Cardiac fibroblast (primary cell): ENCODE measurements at places on chromosomes 12 and 14.

GRCh38 chr12:848173-848865 is 95.9 kb downstream of the WNK1 start:
- DNase-seq = peak; percentile 72

DNA sequence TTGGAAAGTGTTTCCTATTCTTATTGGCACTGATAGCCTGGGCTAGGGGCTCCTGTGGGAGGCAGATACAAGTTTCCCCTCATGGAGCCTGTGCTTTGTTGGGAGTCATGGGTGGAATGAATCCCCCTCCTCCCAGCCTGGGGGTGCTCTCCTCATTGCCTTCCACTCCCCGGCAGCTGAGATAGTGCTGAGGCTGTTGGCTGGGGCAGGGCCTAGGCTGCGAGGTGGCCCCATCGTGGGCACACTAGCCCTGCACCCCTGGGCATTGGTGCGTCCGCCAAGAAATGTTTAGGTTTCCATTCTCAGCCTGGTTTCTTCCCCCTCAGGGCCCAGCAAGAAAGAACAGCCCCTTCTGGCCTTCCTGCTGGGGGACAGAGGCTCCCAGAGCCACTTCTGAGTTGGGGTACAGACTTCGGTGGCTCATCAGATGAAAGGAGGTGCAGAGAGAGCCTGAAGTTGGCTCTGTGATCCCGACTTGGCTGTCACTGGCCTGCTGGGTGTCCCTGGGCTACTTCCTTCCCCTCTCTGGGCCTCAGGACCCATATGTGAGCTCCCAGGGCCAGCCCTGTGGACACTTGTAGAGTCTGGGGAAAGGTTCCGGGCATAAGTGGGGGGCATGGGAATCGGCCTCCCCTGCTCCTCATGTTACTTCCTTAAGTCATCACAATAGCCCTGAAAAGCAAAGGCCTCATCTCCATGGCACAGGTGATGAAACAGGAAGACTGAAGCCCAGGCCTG is 2.7 kb upstream of the ARL6IP4 start:
- DNase-seq = no peak

DNA sequence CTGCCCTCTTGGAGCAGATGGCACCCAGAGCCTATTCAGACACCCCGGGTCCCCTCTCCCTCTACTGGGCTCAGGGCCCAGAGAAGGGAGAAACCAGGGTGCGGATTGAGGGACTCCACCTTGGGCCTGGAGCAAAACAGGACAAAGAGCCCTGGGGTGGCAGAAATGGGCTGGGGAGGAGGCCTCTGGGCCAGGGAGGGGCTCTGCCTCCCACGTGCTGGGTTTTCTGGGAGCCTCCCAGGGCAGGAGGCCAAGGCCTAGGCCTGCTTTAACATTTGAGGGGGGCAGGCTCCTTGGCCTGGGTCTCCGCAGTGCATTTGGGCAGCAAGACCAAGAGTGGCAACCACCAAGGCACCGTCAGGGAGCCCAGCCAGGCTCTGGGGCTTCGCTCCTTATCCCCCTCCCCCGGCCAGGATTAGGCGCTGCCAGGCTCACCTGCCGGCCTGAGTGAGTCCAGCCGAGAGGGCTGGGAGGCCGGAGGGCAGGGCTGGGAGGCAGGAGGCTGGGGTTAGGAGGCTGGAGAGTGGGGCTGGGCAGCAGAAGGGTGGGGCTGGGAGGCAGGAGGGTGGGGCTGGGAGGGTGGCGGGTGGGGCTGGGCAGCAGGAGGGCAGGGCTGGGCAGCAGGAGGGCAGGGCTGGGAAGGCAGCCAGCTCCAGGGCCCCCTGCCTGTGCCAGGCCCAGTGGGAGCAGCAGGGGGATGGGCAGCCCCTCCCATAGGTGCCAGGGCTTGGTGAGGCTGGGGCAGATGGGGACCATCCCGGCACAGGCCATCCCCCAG is 101.8 kb upstream of the EIF5 start:
- DNase-seq = no peak

DNA sequence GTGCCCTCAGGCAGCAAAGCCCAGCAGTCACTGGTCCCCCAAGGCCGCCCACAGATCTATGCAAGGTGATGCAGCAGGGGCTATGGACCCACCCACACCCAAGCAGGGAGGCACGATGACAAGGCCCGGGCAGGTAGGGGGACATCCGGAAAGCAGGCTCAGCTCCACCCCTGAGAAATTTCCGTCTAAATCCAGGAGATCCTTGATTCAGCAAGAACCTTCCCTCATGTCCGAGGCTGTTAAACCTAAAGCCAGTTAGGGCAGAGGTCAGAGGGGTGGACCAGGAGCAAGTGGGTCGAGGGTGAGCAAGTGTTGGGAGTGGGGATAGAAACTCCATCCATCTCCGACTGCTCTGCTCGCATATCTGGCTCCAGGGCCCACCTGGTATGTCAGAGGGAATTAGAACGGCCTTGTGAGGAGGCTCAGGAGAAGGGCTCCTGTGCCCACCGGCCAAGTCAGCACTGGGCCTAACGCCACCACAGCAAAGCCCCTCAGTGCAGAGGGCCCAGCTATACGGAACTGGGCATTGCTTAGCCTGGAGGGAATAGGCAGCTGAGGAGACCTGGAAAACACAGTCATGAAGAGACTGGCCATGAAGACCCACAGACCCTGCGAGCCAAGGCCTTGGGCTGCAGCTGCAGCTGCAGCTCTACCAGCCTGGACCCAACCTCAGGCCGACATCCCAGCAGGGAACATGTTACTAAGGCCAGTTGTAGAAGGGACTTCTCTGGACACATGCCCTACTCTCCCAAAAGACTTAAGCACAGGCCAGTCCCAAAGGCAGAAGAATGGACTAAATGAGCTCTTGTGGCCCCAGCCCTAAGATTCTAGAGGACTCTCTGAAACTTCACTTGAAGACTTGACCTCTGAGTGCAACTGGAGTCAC is 34.3 kb downstream of the DAD1 start:
- no peak for DNase-seq

GRCh38 chr12:104143002-104143401 is 5.0 kb upstream of the NFYB start:
- no peak for DNase-seq

GRCh38 chr12:100123316-100124095 is 19.2 kb downstream of the BLTP3B start:
- DNase-seq = no peak

DNA sequence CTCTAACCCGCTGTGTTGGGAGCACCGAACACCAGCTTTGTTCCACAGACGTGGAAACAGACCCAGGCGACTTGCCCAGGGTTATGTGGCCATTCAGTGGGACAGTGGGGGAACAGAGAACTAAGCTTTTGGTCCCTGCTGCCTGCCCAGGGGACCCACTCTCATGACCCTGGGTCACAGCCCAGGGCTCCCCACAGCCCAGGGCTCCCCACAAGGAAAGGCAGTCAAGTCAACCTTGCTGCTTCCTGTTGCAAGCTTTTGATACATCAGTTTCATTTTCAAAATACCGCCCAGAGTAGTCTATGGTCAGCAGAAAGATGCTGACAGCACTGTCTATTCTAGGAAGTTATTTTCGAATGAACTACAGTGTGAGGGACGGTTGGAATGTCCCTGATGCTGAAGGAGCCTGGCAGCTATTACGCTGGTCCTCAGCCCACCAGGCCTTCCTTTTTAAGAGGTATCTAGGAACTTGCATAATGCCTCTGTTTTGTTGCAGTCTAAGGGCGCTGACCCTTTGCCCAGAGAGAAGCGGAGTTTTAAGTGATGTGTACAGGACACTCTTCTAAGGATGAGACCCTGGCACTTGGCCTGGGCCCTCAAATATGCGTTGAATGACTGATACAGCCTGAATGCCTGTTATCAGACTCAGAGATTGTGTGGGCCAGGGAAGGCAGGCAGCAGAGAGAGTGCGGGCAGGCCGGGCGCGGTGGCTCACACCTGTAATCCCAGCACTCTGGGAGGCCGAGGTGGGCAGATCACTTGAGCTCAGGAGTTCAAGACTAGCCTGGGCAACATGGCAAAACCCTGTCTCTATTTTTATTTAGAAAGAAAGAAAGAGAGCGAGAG is 12.6 kb upstream of the TTC7B start:
- no peak for DNase-seq

GRCh38 chr12:113697651-113698509 is 226.2 kb upstream of the LHX5 start:
- DNase-seq = no peak

DNA sequence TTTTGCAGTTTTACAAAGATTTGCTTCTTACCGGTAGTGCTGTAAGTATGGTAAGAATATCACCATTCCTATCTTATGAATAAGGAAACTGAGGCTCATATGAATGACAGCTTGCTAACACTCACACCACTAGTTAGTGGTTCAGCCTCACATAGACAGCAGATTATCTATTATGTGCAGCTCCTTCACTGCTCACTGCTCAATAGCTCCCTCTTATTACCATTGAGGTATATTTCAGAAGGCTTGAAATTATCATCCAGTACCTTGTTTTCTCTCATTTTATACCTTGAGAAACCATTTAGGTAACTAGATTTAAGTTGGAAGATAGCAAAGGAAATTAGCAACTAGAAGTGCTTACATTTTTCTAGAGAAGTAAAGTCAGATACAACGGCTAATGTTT is 15.5 kb downstream of the RIC8B start:
- DNase-seq = no peak

- peak; percentile 83 for DNase-seq
These were observed 1.5 kb downstream of the AQP6 start for GRCh38 chr12:49974231-49974675.

DNA sequence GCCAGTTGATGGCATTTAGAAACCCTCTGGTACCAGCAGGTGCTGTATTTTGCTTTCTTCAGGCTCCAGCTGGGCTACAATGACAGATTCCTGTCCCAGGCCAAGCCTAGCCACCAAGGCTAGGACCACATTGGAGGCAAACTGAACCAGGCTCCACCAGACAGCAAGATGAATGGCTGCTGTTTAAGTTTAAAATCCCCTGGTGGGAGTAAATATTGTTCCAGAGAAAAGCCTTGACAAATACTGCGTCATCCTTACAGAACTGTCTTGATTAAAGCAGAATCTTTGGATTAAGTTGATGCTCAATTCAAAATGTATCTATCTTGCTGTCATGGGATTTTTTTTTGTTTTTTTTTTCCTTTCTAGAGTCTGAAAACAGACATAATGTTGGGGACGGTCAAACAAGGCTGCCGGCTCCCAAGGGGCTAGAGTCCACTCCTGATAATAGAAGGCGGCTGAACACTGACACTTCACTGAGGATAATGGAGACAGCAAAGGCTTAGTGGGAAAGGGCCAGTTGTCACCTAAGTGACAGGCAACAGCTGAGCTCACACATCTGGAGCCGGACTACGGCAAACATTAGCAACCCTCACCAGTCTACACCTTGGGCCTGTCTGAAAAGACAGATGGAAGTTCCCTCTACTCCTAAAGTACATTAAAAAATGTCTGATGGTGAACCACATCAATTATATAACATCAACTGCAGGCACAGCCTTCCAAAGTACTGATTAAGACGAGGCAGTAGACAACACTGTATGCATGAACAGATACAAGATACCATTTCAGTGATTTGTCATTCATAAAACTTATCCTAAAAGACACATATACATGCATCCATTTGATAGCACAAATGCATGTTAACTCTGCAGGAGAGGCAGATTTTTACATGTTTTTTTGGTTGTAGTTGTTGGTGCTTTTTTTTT is 1.7 kb downstream of the PRICKLE1 start:
- no peak for DNase-seq

- DNase-seq = no peak
These were observed 9.4 kb downstream of the PLD4 start for GRCh38 chr14:104933746-104934733.

GRCh38 chr12:75814851-75815754 is 216.5 kb downstream of the PHLDA1 start:
- DNase-seq = peak; percentile 98

DNA sequence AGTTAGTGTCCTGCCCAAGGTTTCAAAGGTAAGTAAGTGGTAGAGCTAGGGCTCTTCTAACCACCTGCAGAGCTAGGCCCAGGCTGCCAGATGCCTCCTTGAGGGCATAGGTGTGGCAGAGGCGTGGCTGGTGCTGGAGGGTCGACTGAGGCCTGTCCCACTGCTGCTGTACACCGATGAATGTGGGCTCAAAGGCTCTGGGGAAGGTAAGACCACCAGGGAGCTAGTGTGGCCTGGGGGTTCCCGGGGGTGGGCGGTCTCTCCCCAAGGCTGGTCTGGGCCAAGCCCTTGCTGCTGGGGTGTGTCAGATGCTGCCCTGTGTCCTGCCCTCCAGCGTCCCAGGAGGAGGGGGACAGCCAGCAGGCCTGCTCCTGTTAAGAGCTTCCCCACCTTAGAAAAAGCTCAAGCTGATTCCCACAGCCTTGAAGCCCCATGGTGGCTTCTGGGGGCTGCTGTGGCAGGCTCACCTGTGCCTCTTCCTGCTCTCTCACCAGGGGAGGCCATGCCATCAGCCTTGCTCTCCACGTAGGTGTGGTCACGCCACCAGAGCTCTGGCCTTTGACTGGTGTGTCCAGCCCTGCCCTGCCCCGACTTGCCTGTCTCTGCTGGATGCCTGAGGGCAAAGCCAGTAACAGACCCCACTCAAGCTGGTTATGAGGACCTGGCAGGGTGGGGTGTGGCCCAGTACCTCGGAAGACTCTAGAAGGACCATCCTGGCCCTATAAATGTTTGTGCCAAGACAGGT is 36.8 kb downstream of the SH2B3 start:
- no peak for DNase-seq

DNA sequence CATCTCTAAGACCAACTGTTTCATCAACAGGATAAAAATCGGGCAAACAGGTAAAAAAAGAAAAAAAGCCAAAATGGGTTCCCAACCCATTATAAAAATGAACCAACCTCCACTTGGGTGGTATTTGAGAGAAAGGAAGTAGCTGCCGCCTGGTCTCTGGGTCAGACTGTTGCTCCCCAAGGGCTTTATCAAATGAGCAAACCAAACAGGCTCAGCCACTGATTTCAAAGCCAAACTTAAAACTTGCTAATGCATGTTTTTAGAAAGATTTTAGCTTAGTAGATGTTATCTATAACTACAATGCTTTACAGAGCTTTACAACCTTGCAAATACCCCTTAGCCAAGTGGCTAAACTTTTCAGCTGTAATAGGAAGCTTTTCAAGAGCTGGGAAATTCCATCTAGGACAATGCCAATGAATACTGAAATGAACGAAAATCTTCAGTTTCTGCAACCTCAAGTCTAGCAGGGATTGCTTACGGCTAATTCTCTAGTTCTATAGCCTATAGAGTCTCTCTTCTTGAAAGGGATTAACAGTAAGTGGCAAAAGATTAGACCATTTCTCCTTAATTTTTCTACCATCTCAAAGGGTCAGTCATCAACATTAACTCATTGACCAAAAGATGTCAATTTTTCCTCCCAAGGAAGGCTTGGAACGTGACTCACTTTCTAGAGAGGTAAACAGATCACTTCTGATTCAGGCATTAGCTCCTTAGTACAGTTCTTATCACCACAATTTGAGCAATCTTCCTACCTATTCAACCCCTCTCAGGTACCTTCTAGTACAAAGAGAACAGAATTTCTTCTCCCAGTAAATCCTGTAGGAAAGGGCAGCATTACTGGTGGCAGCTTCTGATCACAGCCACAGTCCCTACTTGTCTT is 4.2 kb downstream of the PPM1H start:
- DNase-seq = peak; percentile 4

GRCh38 chr12:93087840-93088610 is 158.9 kb upstream of the EEA1 start:
- no peak for DNase-seq

GRCh38 chr14:92582706-92583452 is 69.3 kb downstream of the RIN3 start:
- no peak for DNase-seq
